NCI-H446 (cell line): ENCODE measurements at places on chromosomes 6 and 20.

GRCh38 chr6:169963581-169964297 is 212.3 kb downstream of the ERMARD start:
- no peak for DNase-seq

DNA sequence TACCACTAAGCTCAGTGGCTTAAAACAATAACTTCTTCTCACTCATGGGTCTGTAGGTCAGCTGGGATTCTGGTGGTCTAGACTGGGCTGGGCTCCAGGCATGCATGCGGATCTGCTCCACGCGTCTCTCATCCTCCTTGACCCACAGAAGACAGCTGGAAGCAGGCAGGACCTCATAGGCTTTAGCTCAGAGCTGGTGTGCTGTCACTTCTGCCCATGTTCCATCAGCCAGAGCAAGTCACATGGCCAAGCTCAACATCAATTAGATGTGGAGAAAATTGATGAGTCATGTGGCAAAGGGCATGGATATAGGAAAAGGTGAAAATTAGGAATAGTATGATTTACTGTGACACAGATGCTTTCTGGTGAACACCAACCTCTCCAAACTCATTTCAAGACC is 57.4 kb upstream of the PSMF1 start:
- DNase-seq = no peak

GRCh38 chr6:13065581-13065980 is 262.8 kb downstream of the TBC1D7 start:
- no peak for DNase-seq

- peak; percentile 78 for DNase-seq
These were observed 557.6 kb upstream of the MARCKS start for GRCh38 chr6:113299531-113299930.

- DNase-seq = no peak
These were observed 11.4 kb upstream of the SOX12 start for GRCh38 chr20:313948-314347.

DNA sequence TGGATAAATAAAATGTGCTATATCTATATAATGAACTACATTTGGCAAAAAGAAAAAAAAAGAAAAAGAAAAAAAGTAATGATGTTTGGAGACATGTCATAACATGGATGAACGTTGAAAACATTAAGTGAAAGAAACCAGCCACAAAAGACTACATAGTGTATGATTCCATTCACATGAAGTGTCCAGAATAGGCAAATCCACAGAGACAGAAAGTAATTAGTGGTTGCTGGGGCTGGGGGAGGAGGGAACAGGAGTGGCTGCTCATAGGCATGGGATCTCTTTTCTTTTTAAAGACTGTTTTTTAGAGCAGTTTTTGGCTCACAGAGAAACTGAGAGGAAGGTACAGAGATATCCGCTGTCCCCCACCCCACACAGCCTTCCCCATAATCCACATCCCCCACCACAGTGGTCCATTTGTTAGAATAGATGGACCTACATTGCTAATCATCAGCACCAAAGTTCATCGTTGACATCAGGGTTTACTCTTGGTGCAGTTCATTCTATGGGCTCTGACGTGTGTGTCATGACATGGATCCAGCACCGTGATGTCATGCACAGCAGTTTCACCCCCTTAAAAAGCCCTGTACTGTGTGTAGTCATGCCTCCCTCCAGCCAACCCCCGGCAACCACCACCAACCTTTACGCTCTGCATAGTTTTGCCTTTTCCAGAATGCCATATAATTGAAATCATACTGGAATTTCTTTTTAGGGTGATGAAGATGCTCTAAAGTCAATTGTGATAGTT is 240.9 kb upstream of the RREB1 start:
- no peak for DNase-seq
